ENCODE measurements at places on chromosomes 7 and 10.

GRCh38 chr10:103181244-103181643, 11.8 kb downstream of the NT5C2 start:
- no peak for DNase-seq

- no peak for DNase-seq
Measured at GRCh38 chr7:36096460-36097095, 56.5 kb upstream of the EEPD1 start.

DNA sequence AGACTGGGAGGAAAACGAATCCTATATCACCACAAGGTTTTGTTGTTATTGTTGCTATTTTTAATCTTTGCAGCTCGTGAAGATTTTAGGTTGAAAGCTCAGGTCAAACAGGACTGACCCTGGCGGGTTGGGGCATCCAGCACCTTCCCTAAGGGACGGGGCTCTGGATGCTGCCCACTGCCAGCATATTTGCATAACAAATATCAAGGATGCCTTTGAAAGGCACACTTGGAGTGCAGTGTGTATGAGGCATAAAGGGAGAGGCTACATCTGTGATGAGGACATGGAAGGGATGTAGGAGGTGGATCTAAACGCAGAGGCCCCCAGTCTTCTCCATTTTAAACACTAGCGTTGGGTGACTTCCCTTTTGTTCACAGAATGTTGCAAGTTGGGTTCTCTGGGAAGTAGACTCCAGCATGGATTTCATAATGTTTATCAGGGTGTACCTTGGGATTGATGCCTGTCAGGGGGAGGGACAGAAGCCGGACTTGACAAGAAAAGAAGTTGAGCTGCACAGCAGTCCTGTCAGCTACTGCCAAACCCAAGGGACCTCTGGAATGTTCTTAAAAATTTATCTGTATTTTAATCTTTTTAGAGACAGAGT, 181.1 kb upstream of the IMMP2L start:
- no peak for DNase-seq

GRCh38 chr7:19144661-19145433, at the start of gene FERD3L:
Gene FERD3L (minus strand): TSS chr7:19145421. CDS start chr7:19145362, 59 bp downstream.
- DNase-seq, result no peak

GRCh38 chr10:14439451-14440259, 108.9 kb upstream of the FRMD4A start:
- no peak for DNase-seq

GRCh38 chr7:23918856-23919255, 208.8 kb downstream of the STK31 start:
- no peak for DNase-seq

GRCh38 chr7:128102490-128103291, 71.5 kb upstream of the LRRC4 start:
- no peak for DNase-seq

GRCh38 chr10:99412099-99412498, 18.3 kb downstream of the GOT1 start:
- no peak for DNase-seq

GRCh38 chr10:84360637-84361365, 32.4 kb downstream of the CCSER2 start:
- no peak for DNase-seq

DNA sequence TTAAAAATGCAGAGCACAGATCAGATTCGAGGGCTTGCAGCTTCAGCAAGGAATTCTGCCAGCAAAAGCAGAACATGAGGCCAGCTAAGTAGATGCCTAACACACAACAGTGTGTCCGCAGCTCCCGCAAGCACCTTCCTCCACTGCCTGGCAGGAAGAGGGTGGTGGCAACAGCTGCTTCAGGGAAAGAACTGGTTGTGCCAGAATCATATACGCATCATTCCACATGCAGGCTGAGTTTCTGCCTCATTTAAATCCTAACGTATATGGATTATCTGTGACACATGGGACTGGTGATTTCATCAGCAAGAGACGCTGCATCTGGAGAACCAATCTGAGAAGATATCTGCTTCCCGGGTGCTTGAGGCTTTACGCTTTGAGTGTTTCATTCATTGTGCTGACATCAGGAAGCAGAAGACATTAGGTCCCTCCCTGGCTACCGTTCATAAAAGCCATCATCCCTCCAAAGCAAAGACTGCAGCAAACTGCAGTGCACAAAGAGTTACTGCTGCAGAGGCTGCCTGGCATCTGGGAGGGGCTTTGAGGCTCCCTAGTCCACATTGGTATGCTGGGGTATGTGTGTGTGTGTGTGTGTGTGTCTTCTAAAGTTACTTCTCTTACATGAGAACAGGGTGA, 78.8 kb downstream of the FAM13C start:
- DNase-seq, result no peak

- DNase-seq, result no peak
Measured at GRCh38 chr10:102628451-102628911, 15.8 kb upstream of the TRIM8 start.

DNA sequence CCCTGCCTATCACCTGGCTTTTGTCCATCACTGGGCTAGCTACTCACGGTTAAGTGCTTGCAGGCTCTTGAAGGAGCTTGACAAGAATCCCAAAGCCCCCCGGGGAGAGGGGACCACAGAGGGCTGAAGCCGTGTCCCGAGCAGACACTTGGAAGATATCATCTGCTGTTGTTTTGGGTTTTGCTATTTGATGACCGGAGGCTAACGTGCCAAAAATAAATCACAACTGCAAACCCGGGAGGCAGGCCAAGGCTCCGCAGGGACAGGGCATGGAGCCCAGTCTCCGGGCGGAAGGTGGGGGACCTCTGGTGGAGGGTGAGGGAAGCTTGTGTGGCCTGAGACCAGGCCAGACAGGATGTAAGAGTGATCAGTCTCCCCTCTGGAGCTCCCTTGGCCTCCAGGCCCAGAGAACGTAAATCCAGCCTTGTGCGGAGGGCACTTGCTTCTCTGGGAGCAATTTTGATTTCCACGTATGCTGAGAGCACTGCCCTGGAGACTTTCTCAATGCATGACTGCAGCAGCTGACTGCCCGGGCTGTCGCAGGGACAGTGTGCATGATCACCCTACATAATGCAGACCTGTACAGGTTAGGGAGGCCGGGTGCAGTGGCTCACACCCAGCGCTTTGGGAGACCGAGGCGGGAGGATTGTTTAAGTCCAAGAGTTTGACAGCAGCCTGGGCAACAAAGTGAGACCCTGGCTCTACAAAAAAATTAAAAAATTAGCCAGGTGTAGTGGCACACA, at the start of gene PHKG1:
Gene PHKG1 (minus strand): TSS at position 164 of the 743 bp plus-strand sequence. CDS start 4,011 bp downstream, outside the sequence.
- no peak for DNase-seq

- no peak for DNase-seq
Measured at GRCh38 chr7:72467237-72467636, 55.1 kb upstream of the CALN1 start.

- DNase-seq, result no peak
Measured at GRCh38 chr7:131480384-131481315, 75.8 kb downstream of the PODXL start.

DNA sequence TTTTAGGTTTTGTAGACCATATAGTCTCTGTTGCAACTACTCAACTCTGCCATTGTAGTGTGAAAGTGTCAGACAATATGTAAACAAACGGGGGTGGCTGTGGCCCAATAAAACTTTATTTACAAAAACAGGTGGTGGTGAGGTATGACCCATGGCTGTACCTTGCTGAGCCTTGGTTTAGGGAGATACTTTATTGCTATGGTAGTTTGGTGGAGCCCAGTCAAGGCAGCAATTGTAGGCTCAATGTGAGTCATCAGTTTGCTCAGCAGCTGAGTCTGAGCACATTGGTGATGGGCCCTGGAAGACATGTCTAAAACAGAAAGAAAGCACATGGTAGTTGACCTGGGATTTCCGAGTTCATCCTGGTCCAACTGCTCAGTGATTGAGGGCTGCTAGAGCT, 242.5 kb downstream of the REEP3 start:
- DNase-seq, result no peak

DNA sequence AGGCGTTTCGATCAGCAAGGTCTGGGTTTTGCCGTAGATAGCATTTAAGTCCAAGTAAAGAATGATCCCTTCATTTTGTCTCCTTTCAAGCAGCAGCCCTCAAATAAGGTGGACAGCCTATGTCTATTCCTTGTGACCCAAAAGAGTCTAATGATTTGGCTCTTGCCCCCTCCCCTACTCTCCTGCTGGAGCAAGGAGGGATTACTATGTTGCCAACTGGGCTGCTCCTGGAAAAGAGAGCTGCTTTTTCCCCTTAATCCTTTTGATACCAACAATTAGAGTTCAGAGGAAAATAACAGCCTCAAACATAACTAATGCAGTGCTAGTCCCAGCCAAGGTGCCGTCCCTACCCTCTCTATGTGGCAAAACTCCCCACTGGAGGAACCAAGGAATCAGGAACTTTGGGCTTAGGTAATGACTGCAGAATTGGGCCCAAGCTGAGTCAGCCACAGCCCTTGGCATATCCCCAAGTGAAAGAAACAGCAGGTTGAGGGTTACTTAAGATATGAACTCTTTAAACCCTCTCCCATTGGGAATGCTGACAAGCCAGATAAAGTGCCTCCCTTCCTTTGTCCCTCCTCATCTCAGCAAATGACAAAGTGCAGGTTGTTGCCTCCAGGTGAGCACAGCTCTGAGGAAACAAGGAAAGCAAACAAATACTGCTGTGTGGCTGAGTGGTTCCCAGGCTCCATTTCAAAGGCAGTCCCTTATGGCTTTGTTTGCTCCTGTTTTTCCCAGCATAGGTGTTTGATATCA, 643.7 kb downstream of the INHBA start:
- DNase-seq, result no peak

DNA sequence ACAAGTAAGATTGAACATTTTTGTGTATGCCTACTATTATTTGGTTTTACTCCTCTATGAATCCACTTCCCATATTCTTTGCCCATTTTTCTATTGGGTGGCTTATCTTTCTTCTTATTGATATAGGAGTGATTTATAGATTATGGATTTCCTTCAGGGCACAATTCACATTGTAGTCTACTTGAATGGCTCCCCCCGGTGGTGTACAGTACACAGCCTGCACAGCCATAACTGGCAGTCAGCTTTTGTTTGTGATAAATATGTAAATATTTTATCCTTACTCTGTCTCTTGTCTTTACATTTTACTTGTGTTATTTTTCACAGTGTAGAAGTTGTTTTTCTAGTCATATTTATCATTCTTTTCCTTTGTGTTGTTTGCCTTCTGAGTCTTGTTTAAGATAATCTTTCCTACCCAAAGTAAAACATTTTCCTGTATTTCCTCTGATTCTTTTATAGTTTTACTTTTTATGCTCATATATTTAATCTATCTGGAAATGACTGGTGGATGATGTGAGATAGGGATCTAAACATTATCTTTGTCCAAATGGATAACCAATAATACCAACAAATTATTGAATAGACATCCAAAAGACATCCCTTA, 23.9 kb upstream of the CALD1 start:
- DNase-seq, result no peak

- no peak for DNase-seq
Measured at GRCh38 chr10:71246591-71247413, 34.4 kb downstream of the UNC5B start.

- no peak for DNase-seq
Measured at GRCh38 chr7:144534655-144535395, 131.3 kb upstream of the NOBOX start.

GRCh38 chr7:144001543-144001942, 1.4 kb downstream of the OR6B1 start:
- DNase-seq, result no peak

- DNase-seq, result no peak
Measured at GRCh38 chr10:103580430-103580829, 86.9 kb downstream of the NEURL1 start.

GRCh38 chr10:3570855-3571266, 214.1 kb downstream of the KLF6 start:
- DNase-seq, result no peak

DNA sequence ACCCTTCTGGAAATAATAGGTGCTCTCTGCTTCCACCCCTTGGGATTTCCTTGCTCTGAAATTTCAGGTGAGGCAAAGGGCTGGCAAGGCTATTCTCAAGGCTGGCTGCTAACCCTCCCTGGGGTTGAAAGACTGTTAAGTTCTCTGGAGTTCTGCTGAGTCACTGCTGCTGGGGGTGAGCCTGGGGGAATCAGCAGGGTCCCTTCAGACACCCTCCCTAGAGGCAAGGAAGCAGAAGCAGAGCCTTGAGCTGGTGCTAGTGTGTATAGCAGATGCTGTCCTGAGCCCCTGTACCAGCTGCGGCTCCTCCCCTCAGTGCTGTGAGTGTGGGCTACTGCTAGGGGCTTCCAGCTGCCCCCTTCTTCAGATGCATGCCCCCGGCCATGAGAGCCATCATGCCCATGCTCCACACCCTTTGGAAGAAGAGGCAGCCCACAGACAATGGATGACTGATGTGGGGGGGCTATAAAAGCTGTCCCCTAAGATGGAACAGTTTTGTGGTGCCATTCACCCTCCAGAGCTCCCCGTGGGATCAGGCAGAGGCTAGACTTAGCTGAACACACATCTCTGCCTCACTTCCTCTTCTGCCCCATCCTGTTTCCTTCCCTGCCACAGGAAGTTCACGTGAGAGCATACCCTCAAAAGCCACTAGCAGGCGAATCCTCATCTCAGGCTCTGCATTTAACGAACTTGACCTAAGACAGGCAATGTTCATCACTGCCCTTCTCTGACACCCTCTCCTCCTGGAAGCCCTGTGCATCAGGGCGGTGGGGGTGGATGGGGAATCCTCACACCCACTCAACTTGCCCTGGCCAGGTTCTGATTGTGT, 91.8 kb downstream of the SH3PXD2A start:
- no peak for DNase-seq

DNA sequence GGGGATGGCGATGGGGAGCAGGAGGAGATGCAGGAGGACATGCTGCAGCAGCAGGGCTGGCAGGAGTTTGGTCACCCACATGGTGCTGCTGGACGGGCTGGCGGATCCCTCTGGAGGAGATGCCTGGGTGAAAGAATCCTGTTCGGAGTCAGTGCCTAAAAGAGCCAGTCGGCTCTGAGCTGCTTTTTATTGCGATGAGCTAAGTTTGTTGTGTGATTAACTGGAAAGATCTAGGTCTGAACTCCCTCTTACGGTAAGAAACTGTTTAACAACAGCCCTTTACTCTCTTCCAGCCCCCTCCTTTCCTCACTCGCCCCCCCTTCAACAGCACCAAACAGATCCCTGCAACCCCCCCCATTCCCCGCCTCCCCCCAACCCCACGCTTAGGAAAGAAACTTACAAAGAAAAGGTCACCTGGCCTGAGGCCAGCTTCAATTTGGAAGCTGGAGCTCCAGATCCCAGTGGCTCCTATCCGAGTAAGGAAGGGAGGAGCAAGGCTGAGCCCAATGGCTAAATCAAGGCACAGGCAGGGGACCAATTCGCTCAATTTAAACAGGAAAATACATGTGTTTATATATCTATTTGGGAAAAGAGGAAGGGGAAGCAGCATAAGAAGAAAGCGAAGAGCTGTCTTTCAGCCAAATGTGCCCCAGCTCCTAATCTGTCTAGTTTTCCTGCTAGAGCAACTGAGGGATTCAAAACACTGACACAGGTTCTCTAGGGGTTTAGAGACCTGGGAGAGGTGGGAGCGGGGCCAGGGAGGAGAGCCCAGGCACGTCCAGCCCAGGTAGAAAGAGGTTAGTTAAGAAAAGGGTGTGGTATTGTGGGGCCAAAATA, at the start of gene HGF:
Gene HGF (minus strand): TSS at position 157 of the 837 bp plus-strand sequence. CDS start 76 bp downstream, at position 81.
- DNase-seq, result no peak

- no peak for DNase-seq
Measured at GRCh38 chr10:37975401-37975991, 951 bp downstream of the ZNF25 start.
